Stimulated activated CD4-positive, alpha-beta T cell treated with anti-CD3 and anti-CD28 coated beads, Interleukin-4, amount 100 ng/mL, for 48 hours (primary cell): ENCODE measurements at places on chromosomes 7 and 10.
A peak's percentile ranks its signal among the peaks of the same experiment; 100 is the strongest.

- no peak for DNase-seq
These were observed 105.6 kb downstream of the CTBP2 start for GRCh38 chr10:125054669-125055268.

DNA sequence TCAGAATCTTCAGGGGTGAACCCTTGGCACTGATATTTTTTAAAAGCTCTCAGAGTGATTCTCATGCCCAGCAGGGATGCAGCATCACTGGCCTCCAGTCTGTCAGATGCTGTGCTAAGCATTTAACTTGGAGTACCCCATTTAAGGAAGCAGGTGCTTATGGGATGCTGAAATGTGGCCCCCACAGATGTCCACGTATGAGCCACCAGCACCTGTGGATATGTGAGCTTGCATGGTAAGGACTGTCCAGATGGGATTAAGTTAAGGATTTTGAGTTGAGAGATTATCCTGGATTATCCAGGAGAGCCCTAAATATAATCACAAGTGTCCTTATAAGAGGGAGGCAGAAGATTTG lies 17.7 kb downstream of the CHST3 start:
- DNase-seq = no peak

DNA sequence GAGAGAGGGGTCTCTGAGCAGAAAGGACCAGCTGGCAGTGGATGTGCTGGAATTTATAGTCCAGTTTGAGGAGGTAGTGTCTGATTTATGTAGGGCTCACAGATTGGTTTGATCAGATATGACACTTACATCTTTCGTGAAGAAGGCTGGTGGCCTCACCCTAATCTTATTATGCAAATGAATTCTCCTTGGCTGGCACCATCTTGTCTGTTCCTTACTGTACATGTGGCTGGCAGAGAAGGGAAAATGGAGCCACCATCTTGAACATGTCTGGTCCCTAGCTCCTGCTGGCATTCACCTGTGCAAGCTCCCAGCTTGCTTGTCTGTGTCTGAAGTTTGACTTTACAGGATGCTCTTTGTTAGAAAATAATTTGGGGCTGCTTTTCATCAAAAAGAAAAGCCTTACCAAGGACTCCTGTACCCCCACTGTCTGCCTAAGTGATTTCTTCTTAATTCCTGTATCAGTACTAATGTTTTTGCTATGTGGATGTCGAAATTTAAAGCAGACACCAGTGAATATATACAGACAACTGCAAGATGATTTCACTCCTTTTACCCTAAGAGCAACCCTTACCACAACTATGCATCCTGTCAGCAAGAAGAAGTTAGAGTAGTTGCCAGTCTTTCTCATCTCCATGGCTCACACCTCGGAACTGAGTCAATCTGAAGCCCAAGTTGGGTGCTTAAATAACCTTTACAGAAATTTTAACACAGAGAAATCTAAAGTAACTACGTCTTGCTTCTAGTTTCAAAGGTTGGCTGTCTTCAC lies 322.0 kb upstream of the SEMA3D start:
- no peak for DNase-seq

GRCh38 chr10:99793819-99794218 lies 11.4 kb downstream of the ABCC2 start:
- no peak for DNase-seq

DNA sequence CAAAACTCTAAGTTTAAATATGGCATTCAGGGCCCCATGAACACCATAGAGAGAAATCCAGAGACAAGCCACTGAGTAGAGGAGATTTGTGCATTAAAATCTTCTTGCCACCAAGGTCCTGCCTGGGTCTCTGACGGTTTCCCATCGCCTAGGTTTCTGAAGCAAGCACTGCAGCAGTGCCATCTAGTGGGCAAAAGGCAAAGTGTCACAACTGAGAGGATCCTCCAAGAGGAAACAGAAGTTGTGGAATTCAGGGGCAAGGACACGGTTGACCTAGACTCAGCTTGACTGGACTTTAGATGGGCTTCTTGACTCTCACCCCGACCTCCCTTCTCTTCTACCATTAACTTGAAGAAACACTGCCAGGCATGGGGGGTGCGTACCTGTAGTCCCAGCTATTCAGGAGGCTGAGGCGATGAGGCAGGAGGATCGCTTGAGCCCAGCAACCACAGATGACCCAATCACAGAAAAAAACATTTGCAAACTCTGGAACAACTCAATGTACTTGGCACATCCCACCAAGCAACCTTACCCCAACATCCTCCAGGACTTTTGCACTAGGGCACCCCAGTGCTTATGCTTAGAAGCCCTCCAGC lies 604.1 kb downstream of the GALNT17 start:
- peak; percentile 38 for DNase-seq

GRCh38 chr10:54609423-54609822 lies 191.6 kb downstream of the PCDH15 start:
- DNase-seq = no peak

DNA sequence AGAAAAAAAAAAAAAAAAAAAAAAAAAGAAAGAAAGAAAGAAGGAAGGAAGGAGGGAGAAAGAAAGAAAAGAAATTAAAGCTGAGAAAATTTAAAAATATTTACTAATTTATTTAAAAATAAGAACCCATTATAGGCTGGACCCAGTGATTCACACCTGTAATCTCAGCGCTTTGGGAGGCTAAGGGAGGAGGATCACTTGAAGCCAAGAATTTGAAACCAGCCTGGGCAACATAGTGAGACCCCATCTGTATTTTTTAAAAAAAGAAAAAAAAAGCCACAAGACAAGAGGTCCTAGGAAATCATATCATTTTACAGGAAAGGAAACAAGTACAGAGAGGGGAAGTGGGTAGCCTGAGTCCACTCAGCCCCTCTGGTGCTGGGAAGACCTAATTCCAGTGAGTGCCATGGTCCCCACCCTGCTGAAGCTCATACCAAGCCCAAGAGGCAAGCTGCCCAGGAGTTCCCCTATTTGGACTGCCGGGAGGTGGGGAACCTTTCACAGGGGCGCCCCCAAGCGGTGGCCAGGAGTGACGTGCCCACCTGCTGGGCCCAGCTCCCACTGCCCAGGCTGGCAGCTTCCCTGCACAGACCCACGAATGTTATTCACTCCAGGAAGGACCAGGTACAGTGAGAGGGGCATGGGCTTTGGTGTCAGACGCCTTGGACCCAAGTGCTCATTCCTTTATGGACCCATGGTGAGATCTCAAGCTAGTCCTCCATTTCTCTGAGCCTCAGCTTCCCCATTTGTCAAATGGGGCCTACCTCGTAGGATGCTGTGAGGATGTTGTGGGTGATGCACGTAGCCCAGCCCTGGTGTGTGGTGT lies 133.6 kb downstream of the ZMIZ1 start:
- DNase-seq = peak; percentile 45

- DNase-seq = no peak
These were observed 188.4 kb downstream of the ZEB1 start for GRCh38 chr10:31507427-31507826.

DNA sequence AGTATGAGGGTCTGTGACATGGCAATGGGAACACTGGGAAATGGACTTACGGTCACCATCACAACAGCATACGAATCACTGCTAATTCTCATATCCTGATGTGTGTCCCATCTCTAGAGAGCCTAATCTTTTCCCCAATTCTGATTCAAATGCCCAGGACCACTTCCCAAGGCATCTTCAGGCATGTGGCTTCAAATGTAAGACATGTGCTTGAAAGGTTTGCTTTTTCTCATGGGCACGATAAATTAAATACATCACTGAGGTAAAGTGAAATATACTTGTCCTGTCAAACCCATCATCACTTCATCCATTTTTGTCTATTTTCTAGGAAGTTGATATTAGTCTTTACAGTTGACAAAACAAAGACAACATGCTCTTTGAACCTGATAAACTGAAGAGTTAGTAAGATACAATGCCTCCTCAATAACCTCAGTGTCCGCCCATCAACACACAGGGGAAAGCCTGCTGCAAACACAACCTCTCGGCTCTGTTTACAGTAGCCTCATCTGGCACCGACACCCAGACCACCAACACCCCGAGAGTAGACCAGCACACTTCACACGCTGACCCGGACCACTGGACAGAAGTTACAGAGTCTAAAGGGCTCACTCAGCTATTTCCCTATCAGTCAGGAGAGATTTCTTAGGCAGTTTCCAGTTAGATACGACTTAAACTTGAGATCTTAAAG lies 24.8 kb downstream of the GRB10 start:
- DNase-seq = no peak

DNA sequence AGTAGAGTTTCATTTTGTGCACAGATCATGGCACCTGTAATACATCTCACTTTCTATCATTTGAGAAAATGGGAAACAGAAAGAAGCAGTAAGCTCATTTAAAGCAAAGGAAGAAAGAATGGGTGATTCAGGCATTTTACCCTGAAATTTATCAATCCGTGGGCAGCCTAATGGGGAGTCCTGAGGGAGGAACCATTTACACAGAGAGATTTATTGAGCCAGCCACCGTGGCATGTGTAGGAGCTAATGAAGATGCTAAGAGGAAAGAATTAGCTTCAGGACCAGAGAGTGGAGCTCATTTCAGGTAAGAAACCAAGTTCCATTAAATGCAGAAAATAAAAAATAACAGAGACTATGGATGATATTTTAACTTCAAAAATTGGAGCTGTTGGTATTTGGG lies 443.4 kb upstream of the COBL start:
- DNase-seq = no peak

- DNase-seq = no peak
These were observed 219.7 kb downstream of the TRIL start for GRCh38 chr7:28738412-28738811.
